ENCODE measurements at places on chromosomes 3 and 15.

DNA sequence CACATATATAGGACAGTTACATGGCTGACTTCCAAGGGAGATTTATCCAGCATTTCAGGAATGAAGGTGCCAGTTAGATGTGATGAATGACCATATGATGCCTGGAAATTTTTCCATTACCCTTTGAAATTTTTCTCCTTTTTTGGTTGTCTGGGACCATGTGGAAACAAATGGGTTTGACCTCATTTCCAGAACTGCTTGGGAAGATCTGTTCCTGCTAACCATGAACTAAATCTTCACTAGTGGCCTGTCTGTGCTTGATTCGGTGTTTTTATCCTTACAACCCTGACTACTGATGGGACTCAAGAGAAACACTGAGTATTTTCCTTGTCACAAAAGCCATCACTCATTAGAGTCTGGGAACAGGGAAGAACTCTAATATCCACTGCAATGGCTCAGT, 409.4 kb downstream of the PDCD6IP start:
- DNase-seq: no peak

GRCh38 chr3:59425942-59426341, 376.1 kb upstream of the CFAP20DC start:
- peak; percentile 48 for DNase-seq

- no peak for DNase-seq
Observed at GRCh38 chr3:31102196-31102879, 207.9 kb upstream of the GADL1 start.

DNA sequence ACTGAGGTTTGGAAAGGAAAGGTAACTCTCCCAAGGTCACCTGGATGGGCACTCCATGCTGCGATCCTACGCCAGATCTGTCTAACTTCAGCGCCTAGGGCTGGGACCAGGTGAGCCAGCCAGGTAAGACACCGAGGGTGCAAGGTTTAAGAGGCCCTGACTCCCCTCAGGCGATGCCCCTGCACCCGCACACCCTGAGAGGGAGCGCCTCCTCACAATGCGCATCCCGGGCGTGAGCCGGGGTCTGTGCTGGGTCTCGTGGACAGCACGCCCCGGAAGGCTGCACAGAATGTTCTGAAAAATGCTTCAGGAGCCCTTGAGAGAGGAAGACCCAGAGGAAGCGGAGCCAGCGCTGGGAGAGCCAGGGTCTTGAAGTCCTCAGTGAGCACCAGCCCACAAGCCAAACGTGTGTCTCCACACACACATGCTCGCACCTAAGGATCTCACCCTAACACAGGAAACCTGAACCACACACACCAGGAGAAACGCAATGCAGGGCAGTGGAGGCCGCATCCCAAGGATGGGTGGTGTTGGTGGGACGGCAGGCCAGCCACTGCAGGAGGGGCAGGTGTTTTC, 142.0 kb downstream of the ADAMTS17 start:
- DNase-seq: no peak

- no peak for DNase-seq
Observed at GRCh38 chr15:45855210-45855906, 220.5 kb downstream of the SQOR start.

- no peak for DNase-seq
Observed at GRCh38 chr3:130626049-130626448, 109.1 kb downstream of the COL6A6 start.

DNA sequence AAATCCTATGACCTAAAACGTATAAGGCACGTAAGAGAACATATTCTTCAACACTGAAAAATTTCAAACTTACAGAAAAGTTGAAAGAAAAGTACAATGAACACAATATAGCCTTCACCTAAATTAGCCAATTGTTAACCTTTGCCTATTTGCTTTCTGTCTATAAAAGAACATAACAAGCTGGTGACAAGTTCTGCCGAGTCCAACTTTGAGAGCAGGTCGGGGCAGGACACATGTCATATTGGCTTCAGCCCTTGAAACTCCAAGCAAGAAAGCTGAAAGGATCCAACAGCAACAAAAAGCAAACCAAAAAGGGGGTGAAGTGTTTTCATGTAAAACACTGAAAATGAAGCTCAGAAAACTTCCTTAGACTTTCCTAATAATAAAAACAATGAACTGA, 59.1 kb downstream of the TBC1D2B start:
- no peak for DNase-seq

- no peak for DNase-seq
Observed at GRCh38 chr3:124137216-124137615, 145.3 kb upstream of the ROPN1 start.

- DNase-seq: no peak
Observed at GRCh38 chr3:161818106-161818505, 321.5 kb downstream of the OTOL1 start.

- no peak for DNase-seq
Observed at GRCh38 chr3:184514171-184514490, 47.5 kb upstream of the EPHB3 start.
